ENCODE measurements at places on chromosomes 5 and 9.

- DNase-seq: no peak
Measured at GRCh38 chr9:134189145-134189469, 24.7 kb upstream of the RNU6ATAC start.

DNA sequence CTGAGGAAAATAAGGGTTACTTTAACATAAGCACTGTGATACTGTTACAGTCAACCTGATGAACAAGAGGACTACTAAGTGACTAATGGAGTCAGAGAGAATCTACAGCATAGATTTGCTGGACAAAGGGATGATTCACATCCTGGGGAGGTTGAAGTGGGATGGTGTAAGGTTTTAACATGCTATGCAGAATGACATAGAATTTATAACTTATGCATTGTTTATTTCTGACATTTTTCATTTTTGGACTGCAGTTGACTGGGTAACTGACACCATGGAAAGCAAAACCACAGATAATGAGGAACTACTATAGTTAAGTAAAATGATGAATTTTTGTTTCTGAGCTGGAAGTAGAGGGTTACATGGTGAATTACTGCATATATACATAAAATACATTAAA, 389.2 kb downstream of the MAT2B start:
- DNase-seq: peak; percentile 90

GRCh38 chr5:151718646-151719045, 31.9 kb upstream of the SPARC start:
- no peak for DNase-seq

GRCh38 chr5:83987513-83988292, 267.0 kb upstream of the HAPLN1 start:
- DNase-seq: no peak

DNA sequence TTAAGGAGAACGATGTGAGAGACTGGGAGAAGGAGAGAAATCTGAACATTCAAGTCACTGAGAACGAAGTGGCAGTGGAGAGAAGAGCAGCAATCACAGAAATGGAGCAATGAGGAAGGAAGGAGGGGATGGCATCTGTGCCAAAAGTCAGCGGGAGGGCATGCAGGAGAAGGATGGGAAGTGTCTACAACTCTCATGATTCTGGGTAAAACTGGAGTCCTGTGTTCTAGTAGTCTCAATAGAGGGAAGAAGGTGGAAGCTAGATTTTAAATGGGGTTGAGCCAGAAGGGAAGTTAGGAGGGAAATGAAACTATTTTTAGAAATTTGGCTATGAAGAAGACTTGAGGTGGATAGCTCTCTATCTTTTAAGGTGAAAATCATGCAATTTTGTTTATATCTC, 39.1 kb upstream of the SPATA31C2 start:
- no peak for DNase-seq

DNA sequence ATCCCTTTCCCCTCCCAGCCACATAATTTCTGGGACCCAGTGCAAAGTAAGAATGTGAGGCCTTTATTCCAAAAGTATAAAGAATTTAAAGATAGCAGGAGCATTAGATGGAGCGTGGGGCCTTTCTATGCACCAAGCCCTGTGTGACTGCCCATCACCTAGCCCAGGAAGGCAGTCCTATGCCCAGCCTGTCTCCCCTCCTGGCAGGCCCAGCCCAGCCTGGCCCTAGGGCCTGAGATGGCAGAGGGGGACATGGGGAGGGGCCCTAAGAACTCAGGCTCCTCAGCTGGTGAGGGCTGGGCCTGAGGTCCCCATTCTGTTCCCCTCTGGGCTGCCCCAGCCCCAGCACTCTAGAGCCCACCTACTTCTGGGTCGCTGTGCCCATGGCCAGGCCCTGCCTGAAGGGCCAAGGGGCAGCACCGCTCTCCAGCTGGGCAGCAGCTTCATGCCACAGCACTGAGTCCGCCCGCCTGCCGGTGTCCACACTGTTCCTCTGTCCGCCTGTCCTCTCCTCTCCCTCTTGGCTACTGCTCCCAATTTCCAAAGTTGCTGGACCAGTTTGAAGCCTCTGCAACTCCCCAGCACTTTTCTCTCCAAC, 995 bp upstream of the SLC23A1 start:
- DNase-seq: no peak

DNA sequence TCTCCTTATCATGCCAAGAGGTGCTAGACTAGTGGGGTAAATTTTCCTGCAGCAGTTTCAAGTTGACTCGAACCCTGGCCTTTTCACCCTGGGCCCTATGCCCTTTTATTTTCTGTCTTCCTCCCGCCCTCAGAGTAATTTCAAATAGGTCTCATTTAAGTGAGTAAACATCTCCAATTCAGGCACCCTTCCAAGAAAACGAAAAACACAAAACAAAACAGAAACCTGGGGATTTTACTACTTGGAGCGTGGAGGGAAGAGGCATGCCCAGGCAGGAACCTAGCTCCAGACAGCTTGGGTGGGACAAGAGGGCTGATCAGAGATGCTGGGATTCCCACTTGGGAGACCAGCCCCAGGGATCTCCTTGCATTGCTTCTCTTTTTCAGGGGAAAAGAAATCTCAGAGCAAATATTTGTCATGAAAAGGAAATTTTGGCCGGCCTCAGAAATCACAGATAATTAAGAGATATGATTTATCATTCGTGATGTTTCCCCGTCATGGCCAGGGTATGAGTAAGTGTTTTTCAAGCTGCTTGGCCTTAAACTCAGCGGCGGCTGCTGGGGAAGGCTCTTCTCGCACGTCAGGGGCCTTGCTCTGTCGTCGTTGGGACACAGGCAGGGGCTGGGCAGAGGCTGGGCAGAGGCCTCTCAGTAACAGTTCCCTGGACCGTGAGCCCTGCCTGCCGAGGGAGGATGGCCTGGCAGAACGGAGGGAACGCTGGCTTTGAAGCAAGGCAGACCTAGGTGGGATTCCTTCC, 248.6 kb upstream of the KLF4 start:
- peak; percentile 85 for DNase-seq

DNA sequence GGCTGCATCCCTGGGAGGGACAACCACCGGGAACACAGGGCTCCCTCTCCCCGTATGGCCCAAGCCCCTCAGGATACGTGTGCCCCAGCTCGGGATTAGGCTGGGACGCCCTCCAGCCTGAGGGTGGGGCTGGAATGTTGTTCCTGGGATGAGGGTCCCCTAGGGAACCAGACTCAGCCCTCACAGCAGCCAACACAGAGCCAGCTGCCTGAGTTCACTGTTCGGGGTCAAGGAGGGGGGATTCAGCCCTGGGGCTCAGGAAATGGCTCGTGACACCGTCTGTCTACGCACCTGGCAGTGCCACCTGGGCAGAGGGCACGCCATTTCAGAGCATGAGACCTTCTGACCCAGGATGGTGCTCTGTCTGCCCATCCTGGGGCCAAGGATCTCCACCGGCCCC, 8.9 kb downstream of the RNF44 start:
- DNase-seq: no peak

- DNase-seq: no peak
Measured at GRCh38 chr5:180806351-180807011, 3.9 kb upstream of the MGAT1 start.

GRCh38 chr5:148759101-148759500, 67.3 kb upstream of the ADRB2 start:
- no peak for DNase-seq

DNA sequence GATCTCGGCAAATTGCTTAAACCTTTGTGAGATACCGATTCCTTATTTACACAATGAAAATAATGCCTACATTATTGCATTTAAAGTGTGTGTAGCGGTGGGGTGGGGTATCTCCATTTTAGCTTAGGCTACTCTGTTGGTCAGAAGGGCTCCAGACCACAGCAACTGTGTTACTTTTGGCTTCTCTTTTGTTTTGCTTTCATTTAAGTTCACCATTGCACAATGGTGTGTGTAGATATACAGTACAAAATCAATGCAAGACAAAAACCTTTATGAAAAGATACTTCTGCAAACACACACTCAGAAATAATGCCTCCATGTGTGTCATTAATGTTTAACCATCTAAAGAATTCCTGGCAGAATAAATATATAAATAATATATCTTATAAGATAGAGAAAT, 279.4 kb downstream of the FBXL17 start:
- no peak for DNase-seq

- DNase-seq: peak; percentile 86
Measured at GRCh38 chr9:113154471-113154870, 3.7 kb downstream of the SLC31A2 start.

DNA sequence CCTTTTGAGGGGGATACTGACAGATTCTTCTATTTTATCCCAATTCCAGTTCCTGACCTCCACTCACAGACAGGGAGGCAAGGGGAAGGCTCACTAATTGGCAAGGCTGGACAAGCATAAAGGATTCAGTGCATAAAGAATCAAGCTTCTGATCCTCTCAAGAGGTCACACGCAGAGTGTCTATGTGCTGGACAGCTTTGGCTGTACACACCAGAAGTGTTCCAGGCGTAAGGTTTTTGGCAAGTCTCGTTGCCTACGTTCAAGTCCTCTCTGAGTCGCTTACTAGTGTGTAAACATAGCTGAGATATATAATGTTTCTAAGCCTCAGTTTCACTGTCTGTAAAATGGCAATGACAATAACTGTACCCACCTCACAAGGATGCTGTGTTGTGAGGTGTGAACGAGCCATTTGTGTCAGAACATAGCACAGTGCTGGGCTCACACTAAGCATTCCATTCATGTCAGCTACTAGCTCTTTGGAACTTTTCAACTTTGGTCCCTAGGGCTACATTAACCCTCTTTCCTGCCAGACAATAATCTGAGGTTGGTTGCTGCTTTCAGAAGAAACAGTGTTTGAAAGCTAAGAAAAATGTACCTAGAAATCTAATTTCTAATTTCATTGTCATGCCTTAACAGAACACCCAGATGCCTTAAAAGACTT, 52.1 kb downstream of the PALM2AKAP2 start:
- no peak for DNase-seq

DNA sequence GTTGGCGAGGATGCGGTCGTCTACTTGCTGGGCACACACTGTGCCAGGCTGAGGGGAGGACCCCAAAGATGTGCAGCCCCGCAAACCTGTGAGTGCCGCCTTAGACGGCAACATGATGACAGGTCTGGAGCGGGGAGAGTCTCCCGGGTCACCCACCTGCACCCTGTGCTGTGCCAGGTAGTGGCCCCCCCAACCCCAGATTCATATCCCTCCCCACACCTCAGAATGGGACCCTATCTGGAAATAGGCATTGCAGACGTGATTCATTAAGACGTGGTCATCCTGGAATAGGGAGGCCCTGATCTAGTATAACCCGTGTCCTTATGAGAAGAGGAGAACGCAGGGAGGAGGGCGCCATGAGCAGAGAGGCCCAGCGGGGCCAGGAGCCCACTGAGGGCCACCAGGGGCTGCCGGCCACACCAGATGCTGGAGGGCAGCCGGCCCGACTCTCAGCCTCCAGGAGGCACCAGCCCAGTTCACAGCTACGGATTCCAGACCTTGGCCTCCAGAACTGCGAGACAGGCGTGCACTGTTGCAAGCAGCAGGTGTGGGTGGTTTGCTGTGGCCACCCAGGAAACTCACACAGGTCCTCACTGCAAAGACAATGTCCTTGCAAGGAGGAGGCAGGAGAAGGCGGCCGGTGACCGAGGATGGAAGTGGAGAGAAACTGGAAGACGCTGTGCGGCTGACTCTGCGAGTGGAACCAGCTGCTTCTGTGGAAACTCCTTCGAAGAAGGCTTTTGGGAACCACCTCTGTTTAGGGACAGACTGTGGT, 131.9 kb upstream of the LPCAT1 start:
- DNase-seq: no peak

GRCh38 chr5:28408651-28409050, 1370.3 kb upstream of the CDH9 start:
- DNase-seq: no peak

GRCh38 chr9:129203556-129203909, 25.5 kb upstream of the IER5L start:
- no peak for DNase-seq

All from ELR (cell line).